Amniotic stem cell (primary cell): ENCODE measurements at places on chromosomes 12 and 14.

DNA sequence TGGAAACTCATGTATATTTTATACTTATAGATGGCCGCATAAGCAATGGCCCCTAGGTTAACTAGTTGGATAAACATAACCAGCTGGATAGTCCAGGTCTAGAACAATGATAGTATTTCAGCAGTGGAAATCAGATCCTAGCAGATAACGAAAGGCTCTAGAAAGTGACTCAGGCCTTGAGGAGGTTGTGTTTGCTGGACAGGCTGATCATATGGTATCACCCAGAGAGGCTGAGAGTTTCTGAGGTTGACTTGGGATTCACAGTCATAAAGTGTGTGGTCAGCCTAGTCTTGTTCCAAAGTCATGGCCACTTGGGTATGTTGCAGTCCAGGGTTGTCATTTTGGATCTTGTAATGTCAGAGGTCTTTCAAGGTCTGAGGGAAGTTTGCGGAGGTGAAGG lies 16.8 kb downstream of the FLVCR2 start:
- DNase-seq = no peak

DNA sequence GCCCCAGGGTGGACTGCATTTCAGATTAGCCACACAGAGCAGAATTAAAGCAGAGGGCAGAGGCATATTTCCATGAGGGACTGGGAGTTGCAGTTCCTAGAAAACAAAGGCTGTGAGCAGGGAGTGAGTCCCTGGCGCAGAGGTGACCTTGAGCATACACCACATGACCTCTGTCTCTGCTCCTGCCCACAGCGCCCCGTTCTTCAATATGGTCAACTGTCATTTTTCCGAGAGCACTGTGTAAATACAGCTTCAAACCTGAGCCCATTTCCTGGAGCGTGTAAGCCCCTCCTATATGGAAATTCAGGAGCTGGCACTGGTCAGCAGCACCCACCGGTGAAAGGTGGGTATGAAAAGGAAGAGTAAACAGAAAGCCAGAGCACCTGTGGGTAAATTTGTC lies 192.2 kb upstream of the PELI2 start:
- DNase-seq = no peak

GRCh38 chr12:69828897-69829296 lies 3.9 kb downstream of the MYRFL start:
- no peak for DNase-seq

GRCh38 chr12:73083736-73084135 lies 811.6 kb downstream of the TRHDE start:
- DNase-seq = no peak

GRCh38 chr14:50530794-50531365 lies 1.5 kb downstream of the MAP4K5 start:
- DNase-seq = no peak

GRCh38 chr12:131142891-131143657 lies 189.4 kb downstream of the ADGRD1 start:
- DNase-seq = no peak

DNA sequence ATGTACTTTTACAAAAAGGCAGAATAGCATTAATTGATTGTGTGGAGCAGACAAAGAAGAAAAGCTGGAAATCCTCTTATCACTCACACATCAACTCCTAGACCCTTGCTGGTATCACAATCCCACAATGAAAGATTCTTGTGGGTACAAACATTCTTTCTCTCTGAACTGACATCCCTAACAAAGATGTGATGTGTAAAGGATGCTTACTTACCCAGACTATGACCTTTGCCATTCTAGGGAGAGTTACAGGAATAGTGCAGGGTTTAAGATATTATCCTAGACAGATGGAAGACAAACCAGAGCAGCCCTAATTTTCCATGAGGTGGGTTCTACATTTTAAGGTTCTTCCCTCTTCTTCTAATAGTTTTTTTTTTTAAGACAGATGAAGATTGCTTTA lies 60.4 kb upstream of the SLC6A15 start:
- DNase-seq = no peak

DNA sequence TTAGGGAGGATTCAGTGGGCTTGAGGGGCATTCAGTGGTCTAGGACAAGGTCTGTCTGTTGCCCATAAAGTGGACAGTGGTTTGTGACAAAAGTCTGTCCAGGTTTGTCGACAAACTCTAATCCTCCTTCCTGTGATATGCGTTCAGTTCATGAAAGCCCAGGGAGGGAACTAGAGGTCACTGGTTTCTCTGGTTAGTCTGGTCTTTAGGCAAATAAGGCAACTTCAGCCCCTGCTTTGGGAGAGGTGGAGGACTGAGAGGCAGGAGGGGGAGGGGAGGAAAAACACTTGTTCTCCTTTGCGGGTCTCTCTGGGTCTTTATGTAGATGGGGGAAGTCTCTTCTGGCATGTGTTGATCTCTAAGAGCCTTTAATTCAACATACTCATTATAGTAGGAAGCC lies 235.1 kb upstream of the PWP1 start:
- no peak for DNase-seq

- no peak for DNase-seq
Observed at GRCh38 chr14:96752125-96752524, 45.1 kb upstream of the VRK1 start.

- DNase-seq = no peak
Observed at GRCh38 chr12:123238961-123239360, 5.7 kb downstream of the MTRFR start.

DNA sequence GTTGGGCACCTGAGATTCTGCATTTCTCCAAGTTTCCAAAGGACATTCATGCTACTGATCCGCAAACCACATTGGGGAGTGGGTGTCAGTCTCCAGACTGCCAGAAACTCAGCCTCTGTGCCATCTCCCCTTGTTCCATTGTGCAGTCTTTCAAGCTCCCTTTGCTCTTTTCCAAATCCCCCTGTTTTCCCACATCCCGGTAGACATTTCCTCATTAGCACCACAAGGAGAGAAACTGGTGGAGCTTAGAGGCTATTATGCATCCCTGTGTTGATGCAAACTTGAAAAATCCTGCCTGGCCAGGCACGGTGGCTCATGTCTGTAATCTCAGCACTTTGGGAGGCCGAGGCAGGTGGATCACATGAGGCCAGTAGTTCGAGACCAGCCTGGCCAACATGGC lies 10.7 kb downstream of the CCDC63 start:
- DNase-seq = no peak

- peak; percentile 62 for DNase-seq
Observed at GRCh38 chr14:64465831-64466554, 694 bp downstream of the AKAP5 start.

DNA sequence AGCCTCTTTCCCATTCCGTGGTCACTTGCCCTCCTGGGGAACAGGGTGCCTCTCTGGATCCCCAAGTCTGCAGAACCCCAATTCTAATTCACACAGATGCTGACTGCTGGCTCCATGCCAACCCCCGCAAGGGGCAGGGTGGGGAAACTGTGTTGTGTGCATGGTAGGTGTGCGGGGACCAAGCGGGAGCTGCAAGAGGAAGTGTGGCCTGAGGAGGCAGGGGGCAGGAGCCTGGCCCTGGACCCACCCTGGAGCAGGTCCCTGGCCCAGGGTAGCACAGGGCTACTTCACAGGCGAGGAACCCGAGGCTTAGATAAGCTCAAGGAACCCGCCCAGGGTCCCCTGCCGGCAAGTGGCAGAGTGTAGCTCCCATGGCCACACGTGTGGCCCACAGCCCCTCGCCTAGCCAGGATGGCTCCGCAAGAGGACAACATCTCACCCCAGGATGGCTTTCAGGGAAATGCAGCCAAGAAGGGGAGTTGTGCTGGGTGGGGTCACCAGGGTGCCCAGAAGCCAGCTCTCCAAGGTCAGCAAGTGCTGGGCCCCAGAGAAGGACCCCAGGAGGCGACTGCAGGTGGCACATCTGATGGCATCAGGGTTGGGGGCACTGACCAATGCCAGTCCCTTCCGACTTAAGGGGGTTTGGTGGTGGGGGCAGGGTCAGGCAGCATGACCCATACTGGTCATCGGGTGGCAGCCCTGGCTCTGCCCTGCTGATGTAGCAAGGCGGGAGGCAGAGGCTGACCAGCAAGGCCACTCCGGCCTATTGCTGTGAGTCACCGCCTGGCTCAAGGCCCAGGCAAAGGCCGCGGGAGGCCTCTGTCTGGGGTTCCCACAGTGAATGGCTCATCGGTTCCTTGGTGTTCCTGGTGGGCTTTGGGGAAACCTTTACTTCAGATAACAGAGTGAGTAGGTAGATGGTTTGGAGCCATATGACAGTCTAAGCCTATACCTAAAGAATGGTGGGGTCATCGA lies 37.3 kb upstream of the EML1 start:
- DNase-seq = peak; percentile 78

- no peak for DNase-seq
Observed at GRCh38 chr14:101934601-101935150, 29.7 kb upstream of the DYNC1H1 start.

DNA sequence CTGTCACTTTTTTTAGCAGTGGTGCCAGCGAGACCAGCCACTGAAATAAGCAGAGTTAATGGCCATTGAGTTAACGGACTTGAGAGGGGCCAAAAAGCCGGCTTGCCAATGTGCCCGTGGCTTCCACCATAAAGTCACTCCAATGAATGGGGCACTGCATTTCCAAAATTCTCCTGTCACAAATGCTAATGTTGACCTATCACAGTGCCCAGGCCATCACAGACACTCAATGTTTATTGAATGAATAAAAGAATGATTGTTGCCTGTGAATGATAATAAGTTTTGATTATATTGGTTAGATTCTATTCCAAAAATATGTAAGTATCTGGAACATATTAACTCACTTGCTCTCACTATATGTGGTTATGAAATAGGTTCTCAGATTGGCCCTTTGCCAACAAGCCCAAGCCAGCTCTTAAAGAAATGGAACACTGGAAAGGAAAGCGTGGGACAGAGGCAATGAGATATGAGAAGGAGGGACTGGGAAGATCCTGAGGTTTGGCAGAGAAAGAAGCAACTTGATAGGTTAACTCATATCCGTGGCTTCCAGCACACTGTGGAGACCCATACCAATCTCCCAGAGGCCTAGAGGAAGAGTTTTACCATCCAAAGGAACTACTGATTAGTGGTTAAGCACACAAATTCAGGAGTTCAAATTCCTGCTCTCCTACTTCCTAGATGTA lies 108.7 kb downstream of the BTG1 start:
- no peak for DNase-seq

DNA sequence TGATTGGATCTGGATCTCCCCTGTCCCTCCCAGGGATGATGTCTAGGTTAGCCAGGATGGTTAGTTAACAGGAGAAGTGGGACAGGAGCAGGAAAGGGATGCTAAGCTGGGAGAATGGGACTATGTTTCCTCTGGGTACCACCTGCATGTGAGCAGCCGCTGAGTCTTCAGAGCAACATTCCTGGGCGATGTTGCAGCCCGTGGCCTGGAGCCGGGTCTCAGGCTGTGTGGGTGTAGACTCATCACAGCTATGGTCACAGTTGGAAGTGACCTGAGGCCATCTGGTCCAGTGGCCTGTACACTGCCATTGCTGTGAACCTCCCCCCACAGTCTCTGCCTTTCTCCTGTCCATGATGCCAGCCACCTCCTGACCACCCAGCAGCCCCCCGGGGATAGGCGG lies 422.6 kb downstream of the DPF3 start:
- no peak for DNase-seq

DNA sequence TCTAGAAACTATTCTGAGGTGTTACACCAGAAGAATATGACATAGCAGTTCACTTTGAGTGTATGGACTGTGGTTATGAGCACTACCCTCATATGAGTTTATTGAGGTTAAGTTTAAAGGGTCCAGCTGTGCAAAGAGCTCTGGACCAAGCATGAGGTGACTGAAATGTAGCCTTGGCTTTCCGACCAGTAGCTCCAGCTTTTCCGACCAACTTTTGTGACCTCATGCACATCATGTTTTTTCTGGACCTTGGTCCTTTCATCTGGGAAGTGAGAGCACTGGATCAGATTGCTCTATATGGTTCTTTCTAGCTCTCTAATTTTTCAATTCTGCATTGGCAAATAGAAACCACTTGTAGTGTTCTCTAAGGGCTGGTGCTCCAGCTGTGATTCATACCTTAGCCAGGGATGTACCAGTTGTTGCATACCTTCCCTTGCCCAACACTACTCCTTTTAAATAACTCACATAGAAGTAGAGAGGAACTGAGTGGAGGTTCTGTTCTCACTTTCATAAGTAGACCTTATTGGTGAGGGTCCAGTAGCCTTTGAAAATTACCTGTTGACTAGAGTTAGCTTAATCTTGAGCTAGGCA lies 16.6 kb downstream of the IGF1 start:
- no peak for DNase-seq

GRCh38 chr12:125110641-125111360 lies 45.6 kb downstream of the AACS start:
- no peak for DNase-seq

GRCh38 chr12:12891881-12892355 lies 556 bp downstream of the GPRC5A start:
- no peak for DNase-seq

GRCh38 chr14:89231426-89232113 lies 185.5 kb downstream of the FOXN3 start:
- no peak for DNase-seq

GRCh38 chr12:113469949-113470743 lies 1.5 kb downstream of the LHX5 start:
- DNase-seq = no peak

- no peak for DNase-seq
Observed at GRCh38 chr14:89429199-89430181, 12.5 kb upstream of the FOXN3 start.

GRCh38 chr14:44135972-44136371 lies 371.1 kb downstream of the FSCB start:
- DNase-seq = no peak

DNA sequence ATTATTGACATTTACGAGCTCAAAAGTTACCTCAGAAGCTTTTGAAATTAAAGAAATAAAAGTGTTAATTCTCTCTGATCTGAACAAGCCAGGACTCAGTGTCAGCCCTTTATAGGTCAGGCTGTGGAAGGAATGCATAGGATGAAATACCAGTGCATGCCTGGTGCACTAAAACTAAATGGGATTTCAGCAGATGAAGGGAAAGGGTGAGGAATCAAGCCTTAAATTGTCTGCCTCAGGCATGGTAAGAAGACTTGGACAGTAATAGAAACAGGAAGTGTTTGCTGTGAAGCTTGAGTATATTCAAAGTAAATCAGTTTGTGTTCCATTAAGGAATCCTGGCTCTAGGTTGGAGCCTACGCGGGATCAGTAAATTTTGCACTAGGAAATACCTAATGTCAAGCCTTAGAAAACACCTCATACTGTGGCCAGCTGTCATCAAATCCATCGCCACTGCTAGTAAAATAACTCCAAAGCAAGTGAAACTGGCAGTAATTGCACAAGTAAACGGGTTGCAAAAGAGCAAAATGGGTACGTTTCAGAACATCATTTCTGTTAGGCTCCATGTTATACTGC lies 76.3 kb downstream of the PDE3A start:
- no peak for DNase-seq

DNA sequence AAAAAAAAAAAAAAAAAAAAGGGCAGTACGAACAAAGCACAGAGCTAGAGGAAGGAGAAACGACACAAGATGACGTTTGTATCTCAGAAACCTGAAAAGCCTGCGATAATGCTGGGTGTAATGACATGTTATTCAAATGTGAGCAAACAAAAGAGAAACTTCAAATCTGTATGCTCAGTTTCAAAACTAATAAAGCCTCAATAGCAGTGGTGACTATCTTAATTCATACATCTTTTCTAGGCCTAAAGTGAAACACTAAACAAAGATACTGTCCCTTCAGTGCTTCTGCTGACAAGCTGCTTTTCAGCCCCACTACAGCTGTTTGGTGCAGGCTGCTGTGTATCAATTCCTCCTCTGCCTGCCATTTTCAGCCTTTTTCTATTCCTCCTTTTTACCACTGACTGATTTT lies 15.8 kb downstream of the ITPR2 start:
- DNase-seq = no peak

- no peak for DNase-seq
Observed at GRCh38 chr12:99766408-99766807, 118.9 kb downstream of the GARIN6 start.
